GM12878 (cell line): ENCODE measurements at places on chromosomes 11 and 22. TPM values are rescaled to one million over a fixed set of nuclear protein-coding genes. Genes with fewer than 3 reads are reported as not detected.

KCNK7 gene
- 0.29 and 0.54 TPM in 2 replicates for total RNA-seq

- no peaks in the 10 kb centered on the region for H3K36me3 ChIP-seq
- H3K4me3 ChIP-seq = no peak overlapping the region
- no peak overlapping the region for H3K27ac ChIP-seq
These were observed 82.0 kb downstream of the SLC1A2 start for GRCh38 chr11:35337136-35337913.

GRCh38 chr11:11780858-11781257 is 60.9 kb upstream of the USP47 start:
- H3K36me3 ChIP-seq = no peaks in the 10 kb centered on the region
- no peak for DNase-seq
- no peak overlapping the region for H3K27ac ChIP-seq
- H3K4me1 ChIP-seq = no peaks in the 10 kb centered on the region
- no peak overlapping the region for H3K4me3 ChIP-seq

MTCH2 gene
- total RNA-seq = 135 and 147 TPM in 2 replicates
